ENCODE measurements at places on chromosomes 5 and 9.

DNA sequence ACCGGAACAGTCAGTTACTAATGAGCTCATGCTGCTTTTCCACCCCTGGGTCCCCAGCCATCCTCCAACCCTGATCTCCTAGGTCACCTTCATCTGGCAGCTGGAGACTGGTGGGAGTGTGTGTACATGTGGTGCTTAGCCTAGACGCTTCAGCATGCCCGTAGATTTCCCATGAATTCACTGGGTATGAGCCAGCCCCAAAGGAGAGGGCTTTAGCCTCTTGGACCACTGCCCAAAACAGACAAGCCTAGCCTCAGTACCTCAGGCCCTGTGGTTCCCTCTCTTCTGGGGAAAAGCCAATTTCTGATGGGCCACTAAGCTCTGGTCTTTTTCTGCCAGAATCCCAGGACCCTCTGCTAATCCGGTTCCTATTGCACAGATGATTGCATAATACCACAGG is 48.0 kb upstream of the ASTN2 start:
- DNase-seq = no peak

- DNase-seq = no peak
Measured at GRCh38 chr9:96009690-96010472, 134.4 kb downstream of the ERCC6L2 start.

DNA sequence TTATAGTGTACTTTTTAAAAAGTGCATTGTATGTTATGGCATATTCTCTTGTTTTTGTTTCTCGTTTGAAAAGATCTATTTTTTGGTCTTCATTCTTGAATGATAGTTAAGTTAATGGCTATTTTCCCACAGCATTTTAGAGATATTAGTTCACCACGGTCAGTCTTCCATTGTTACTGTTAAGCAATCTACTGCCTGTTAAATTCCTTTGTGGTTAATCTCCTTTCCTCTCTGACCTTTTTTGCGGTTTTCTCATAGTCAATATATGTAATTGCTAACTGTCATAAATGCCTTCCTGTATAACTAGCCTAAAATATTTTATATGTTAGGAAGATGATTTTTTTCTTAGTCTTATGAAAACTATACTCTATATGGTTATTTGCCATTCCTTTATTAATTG is 250.8 kb upstream of the FBXL7 start:
- no peak for DNase-seq

GRCh38 chr9:107237873-107238272 is 45.2 kb upstream of the RAD23B start:
- no peak for DNase-seq

DNA sequence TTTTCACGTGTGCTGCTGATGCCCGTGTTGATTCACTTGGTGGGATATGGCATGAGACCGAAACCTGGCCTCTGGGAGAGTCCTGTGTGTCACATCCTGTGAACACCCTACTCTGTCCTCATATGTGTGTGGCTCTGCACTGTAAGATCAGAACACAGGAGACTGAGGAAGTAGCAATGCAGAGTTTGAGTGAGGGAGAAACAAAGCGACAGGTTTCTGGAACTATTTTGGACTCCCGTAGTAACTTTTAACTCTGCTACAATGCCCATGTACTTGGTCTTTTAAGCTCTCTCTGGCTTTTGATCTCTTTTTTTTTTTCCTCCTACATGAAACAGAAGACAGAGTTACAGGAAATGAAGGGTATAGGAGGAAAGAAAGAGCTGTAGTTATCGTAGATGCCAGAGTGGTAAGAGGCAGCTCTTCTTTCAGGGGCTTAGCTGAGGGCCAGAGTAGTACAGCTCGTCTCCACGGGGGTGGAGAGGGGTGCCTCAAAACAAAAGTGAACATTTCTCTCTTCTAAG is 26.6 kb downstream of the GRAMD2B start:
- peak; percentile 29 for DNase-seq

DNA sequence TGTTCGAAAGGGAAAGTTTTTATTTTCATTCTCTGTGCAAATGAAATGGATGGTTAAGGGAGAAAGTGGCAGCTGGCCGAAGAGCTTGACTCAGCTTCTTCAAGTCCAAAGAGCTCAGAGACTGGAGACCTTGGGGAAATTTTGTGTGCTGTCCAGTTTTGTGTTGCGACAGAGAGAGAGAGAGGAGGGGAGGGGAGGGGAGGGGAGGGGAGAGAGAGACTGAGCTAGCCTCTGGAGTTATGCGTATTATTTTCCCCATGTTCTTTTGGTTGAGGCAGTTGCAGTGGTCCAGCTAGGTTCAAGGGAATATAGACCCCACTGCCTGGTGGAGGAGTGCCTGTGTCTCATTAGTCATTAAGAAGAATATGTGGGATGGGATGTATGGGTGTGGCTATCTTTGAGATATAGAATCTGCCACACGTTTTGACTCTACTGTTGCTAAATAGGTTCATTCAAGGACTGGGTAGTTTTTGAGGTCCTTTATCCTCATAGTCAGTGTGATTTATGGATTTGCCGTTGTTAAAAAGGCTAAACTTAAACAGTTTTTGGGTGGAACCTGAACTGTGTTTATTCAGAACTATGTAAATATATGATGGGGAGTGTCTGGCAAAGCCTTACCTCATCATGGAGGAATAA is 69.7 kb downstream of the ARHGAP26 start:
- no peak for DNase-seq

- DNase-seq = no peak
Measured at GRCh38 chr5:82704381-82704780, 372.8 kb downstream of the TMEM167A start.

GRCh38 chr5:108749128-108749861 is 1.6 kb downstream of the FER start:
- DNase-seq = peak; percentile 7

GRCh38 chr5:39503155-39503554 is 78.4 kb upstream of the DAB2 start:
- no peak for DNase-seq

Measured in activated T-helper 1 cell treated with anti-CD3 and anti-CD28 coated beads, Interleukin-2, amount 50 U/mL, for 16 hours (primary cell).